Lung (tissue), 17 donors: ENCODE measurements at places on chromosomes 3 and 15. TPM values are rescaled to one million over a fixed set of nuclear protein-coding genes. Genes with fewer than 3 reads are reported as not detected.

Gene SLC12A1
- not detected for polyA plus RNA-seq

DNA sequence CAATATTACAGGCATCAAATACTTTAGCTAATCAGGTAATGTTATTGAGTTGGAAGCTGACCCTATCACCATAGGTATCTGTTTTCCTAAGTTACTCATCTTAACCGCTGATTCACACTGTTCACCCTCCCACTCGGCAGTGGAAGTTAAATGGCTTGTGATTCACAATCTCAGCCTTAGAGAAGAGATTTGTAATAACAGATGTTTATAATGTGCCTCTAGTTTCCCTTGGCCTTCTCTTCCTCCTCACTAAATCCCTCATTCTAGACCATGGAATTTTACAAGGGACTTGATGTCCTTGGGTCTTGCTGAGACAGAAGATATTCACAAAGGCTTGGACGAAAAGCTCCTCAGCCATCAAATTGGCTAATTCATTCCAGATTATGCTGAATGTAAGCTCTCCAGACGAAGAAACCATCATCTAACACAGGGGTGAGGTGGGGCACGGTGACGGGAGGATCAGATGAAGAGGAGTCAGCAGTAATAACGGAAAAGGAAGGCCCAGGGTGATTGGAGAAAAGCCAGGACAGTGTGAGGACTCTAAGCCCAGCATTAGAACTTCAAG is 931.7 kb downstream of the MCTP2 start:
- no peaks in the 10 kb centered on the region for H3K4me1 ChIP-seq
- no peak overlapping the region for H3K4me3 ChIP-seq
- H3K27ac ChIP-seq, result peak overlapping the region; percentile 1
- H3K27me3 ChIP-seq, result no peaks in the 10 kb centered on the region

DNA sequence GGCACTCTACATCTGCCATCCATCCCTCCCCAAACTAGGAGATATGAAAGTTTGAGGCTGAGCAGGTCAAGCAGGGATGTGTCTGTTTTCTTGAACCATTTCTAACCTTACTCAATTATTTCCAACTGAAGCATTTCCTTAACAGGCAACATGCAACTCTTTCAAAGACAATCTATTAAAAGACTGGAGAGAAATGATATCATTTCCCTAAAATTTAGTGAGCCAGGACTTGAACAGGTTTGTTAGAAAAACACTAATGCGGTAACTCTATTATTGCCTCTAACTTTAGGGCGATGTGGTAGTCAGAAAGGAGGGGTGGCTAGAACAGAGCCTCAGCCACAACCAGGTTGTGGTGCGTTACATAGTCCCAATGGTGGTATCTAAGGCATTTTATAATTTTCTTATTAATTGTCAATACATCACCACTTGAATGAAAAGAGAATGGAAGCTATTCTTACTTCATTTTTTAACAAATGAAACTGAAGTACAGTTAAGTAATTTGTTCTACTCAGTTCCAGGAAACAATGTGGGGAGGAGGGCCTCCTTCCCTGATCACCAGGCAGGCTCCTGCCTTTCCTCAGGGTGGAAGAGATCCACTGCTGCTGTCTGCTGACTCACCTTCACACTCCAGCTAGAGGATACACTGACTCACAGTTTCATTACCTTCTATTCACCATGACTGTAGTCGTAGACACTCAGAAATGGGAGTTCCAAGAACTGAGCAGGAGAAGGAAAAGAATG is 22.8 kb downstream of the MYO1E start:
- H3K4me1 ChIP-seq, result peaks cover 44% of the 10 kb centered on the region
- H3K4me3 ChIP-seq, result no peak overlapping the region
- peak overlapping the region; percentile 72 for H3K27ac ChIP-seq
- H3K27me3 ChIP-seq, result no peaks in the 10 kb centered on the region
- DNase-seq, result no peak

DNA sequence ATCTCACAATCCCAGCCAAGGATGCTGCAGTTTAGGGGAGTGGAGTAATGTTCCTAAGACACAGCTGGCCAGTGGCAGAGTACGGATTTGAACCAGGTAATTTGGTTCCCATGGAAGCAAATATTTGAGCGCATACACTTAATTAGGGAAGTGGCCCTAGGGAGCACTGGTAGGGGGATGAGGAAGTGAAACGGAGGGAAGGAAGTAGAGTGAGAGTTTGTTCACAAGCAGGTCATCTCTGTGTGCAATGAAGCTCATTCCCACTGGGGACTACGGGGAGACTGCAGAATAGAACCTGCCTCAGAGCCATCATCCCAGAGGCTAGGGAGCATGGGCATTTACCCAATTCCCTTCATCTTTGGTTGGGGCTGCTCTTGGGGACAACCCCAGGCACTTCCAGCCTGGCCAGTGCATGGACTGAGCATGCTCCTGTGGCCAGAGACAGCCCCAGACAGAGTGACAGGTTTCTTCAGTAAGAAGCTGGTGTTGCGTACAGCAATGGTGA is 317.2 kb upstream of the PROK2 start:
- H3K4me3 ChIP-seq, result no peak overlapping the region
- H3K27ac ChIP-seq, result no peak overlapping the region
- no peak for DNase-seq
- H3K36me3 ChIP-seq, result no peaks in the 10 kb centered on the region
- H3K27me3 ChIP-seq, result peaks cover 26% of the 10 kb centered on the region

GRCh38 chr3:102906818-102907217 is 472.0 kb downstream of the ZPLD1 start:
- H3K36me3 ChIP-seq, result no peaks in the 10 kb centered on the region
- no peak overlapping the region for H3K27ac ChIP-seq
- no peak overlapping the region for H3K4me3 ChIP-seq
- H3K27me3 ChIP-seq, result no peaks in the 10 kb centered on the region
